Keratinocyte (primary cell): ENCODE measurements at places on chromosomes 4 and X. TPM values are rescaled to one million over a fixed set of nuclear protein-coding genes. Genes with fewer than 3 reads are reported as not detected.

GRCh38 chr4:86089781-86090323, 270.0 kb downstream of the MAPK10 start:
- no peak for DNase-seq

- no peak for DNase-seq
Observed at GRCh38 chrX:24241822-24242648, 71.8 kb downstream of the SUPT20HL2 start.

DNA sequence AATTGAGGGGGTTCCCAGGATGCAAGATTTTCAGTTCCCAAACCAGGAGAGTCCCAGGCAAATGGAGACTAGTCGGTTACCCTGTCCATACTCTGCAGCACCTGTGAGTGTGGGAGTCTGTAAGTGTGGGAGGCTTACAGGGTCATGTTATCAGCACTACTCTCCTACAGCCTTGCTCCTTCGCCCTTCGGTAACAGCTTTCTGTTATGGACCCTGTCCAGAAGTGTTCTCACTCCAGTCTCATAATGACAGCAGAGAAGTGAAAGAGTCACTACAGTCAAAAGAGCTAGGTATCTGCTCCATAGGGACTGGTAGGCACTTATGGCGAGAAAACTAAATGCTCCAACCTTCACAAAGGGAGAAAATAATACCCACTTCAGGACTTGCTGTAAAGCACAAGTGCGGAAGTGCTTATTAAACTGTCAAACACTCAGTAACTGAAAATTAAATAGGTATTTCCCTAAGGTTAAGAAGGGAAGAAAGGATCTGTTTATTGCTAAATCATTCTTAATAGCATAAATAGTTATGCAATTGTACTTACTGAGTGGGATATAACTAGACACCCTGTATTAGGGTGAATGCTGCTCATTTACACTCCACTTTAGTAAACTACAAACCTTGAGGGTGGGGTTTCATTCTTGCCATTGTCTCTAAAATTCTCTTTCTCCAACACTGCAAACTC, 2.7 kb upstream of the ADH7 start:
- no peak for DNase-seq

DNA sequence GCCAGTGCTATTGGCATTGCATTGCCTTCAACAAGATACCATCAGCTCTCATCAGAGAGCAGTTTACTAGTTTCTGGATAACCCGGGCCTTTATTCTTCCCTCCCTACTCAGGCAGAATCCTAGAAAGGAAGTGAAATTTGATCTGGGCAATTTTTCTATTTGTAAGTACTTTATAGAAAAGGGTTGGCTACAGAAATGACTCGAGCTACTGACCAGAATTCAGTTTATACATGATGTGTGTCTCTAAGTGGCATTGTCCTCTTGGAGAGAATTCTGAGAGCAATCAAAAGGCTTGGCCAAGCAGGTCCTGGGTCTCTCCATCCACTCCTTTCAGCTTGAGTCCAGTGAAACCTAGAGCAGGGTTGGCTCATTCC, 192.7 kb upstream of the LEF1 start:
- DNase-seq: no peak

DNA sequence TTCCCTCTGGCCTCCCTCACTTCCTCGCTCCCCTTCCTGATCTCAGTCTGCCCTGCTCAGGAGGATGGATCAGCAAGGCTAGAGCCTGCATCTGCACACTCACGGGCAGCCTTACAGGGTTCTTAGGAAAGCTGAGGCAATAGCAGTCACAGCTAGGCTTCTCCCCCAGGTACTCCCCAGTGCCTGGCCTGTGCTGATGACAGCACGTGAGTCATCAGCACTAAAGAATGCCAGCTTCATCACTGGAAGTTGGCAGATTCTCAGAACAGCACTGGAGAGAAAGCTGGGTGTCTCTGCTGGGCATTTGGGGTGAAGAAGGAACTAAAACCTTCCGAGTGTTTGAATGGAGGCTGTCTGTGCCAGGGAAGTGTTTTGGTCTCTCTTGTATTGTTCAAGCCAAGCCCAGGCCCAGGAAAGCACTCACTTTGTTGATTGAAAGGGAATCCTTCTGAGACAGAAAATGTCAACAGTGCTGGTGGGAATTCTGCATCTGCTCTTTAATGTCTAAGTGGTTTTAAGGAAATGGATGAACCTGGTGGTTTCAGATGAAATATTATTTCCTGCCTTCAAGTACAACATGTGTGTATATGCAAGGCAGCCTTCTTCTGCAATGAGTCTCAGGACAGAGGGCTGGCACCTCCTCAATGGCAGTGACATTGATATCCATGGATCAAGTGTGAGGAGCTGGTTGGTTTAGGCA, 73.0 kb upstream of the SCOC start:
- DNase-seq: peak; percentile 61

DNA sequence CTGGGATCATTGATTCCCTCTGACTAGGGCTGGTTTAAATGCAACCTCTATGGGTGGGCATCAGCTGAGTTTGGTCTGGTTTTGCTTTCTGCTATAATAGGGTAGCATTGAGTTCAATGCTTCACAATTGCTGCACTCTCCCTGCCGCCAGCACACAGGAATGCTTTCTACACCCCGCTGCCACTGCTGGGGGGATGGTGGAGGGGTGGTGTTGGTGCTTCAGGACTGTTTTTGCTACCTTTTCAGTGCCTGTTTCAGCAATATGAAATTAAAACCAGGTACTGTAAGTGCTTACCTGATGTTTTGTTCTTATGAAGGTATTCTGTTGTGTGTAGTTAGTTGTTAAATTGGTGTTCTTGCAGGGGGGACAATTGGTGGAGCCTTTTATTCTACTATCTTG, 67.7 kb downstream of the GNL3L start:
- no peak for DNase-seq

GRCh38 chrX:108734426-108734825, 1.9 kb downstream of the IRS4 start:
- DNase-seq: no peak

GRCh38 chr4:12211636-12212035, 782.9 kb upstream of the HS3ST1 start:
- DNase-seq: no peak

GRCh38 chrX:10119399-10119990, 37.3 kb upstream of the CLCN4 start:
- peak; percentile 59 for DNase-seq

GRCh38 chr4:38283724-38284123, 323.5 kb downstream of the PTTG2 start:
- no peak for DNase-seq

- DNase-seq: no peak
Observed at GRCh38 chrX:68751372-68751771, 77.4 kb upstream of the EFNB1 start.

GRCh38 chr4:142356118-142356759, 489.9 kb downstream of the INPP4B start:
- no peak for DNase-seq

GRCh38 chrX:9797384-9798360, 11.4 kb downstream of the SHROOM2 start:
- DNase-seq: no peak

- DNase-seq: no peak
Observed at GRCh38 chr4:23861897-23862296, 27.9 kb downstream of the PPARGC1A start.

GRCh38 chr4:2339458-2340271, 77.8 kb upstream of the MXD4 start:
- no peak for DNase-seq

DNA sequence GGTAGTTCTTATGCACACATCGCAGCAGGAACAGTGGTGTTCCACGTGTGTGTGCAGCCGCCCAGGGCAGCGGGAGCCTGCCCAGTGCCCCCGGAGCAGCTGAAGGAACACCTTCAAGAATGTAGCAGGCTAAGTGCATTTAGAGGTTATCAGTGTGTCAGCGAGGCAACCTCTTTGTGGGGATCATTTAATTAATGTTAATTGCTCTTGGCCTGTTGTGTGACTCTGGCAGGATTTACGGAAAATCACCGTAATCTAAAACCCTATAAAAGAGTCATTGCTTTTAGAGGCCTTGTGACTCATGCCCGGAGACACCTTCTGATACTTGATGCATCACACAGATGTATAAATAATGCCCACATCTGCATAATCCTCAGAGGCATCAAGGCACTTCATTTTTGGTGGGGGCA, 47.3 kb upstream of the GATB start:
- DNase-seq: peak; percentile 11

GRCh38 chrX:51891821-51892551, 1.4 kb upstream of the MAGED1 start:
- no peak for DNase-seq

DNA sequence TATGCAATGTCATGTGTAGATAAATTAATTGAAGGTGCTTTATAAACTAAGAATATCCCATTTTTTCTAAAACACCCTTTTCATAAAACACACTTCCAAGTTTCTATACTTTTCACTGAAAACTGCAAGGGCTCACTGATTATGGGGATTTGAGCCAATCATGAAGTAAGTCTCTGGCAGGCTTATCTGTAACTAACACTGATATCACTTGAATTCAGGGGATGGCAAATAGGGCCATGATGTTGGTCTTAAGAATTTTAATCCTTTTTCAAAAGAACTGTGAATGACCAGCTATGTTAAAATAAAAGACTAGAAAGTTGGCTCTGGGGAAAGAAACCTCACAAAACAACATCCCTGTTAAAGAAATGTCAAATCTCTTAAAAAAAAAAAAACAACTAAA, 13.0 kb upstream of the SEC24D start:
- DNase-seq: no peak

DNA sequence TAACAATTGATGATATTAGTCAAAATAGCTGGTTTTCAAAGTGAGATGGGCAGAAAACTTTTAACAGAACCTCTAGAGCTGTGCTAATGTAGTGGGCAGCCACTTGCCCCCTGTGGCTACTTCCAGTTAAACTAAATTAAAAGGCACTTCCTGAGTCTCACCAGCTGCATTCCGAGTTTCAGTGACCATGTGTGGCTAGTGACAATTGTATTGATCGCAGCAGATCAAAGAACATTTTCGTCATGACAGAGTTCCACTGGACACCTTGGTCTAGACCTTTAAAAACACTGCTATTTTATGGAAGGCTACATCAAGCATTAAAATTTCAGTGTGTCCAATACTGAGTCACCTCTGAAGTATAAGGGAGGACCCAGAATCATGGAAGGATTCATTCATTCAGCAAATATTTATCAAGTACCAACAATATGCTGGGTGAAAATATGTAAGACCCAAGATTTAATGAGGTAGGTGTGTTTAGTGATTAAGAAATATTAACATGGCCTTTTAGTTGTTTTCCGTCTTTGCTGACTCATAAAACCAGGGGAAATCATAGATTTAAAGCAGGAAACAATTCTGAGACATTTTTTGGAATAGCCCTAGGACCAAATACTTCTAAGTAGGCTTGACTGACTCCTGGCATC, 5.1 kb upstream of the FAT1 start:
- no peak for DNase-seq

DNA sequence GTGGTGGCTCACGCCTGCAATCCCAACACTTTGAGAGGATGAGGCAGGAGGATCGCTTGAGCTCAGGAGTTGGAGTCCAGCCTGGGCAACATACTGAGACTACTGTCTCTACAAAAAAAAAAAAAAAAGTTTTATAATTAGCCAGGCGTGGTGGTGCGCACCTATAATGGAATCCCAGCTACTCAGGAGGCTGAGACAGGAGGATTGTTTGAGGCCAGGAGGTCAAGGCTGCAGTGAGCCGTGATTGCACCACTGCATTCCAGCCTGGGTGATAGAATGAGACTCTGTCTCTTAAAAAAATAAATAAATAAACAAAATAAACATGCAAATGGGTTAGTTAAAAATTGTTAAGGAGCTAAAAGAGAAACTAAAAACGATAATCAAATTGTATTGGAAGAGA, 7.7 kb downstream of the GLOD5 start:
- DNase-seq: no peak

DNA sequence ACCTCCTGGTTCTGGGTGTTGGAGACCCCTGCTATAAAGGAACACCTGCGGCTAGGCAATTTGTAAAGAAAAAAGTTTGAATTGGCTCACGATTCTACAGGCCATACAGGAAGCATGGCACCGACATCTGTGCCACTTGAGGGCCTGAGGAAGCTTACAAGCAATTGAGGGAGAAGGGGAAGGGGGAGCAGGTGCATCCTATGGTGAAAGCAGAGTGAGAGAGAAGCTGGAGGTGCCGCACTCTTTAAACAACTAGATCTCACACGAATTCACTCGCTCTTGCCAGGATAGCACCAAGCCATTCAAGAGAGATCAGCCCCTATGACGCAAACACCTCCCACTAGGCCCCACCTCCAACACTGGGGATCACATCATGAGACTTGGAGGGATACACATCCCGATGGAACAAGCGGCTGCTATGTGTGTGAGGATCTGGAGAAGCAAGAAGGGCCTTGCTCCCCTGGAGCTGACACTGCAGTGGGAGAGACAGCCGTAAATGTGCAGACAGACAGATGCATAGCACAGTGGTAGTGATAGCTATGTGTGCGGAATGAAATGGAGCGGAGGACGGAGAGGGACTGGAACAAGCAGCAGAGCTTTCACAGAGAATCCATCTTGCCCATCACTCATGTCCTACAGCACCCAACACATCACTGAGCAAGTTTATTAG, 60.7 kb upstream of the HELT start:
- no peak for DNase-seq

DNA sequence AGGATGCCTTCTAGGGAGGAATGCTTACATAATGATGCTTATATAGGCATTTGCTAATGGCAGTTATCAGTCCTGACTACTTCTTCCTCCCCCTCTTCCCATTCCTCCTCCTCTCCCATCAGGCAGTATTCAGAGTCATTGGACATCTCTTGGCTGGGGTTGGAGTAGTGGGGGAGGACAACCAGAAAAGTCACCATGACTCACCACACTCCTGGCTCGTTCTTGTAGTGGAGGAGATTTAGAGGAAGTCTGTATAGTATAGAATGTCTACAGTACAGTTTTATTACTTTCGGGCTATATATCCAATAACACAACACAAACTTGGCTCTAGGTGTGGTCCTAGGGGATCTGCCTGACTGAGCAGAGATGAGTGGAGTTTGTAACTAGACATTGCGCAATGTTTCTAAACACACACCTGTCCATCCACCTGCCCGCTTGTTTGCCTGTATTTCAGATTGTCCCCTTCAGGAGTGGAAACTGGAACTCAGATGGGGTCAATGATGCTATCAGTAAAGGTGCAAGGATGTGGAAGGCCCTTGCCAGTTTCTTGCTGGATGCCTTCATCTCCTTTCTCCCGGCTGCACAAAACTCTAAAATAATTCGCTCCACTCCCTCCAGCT, 27.9 kb upstream of the KIAA1210 start:
- no peak for DNase-seq

- no peak for DNase-seq
Observed at GRCh38 chrX:115399306-115399705, 109.8 kb downstream of the LUZP4 start.

GRCh38 chr4:56630876-56631666, 50.0 kb downstream of the HOPX start:
- DNase-seq: no peak

GRCh38 chrX:120459309-120459708, 9.8 kb downstream of the LAMP2 start:
- no peak for DNase-seq

- DNase-seq: peak; percentile 9
Observed at GRCh38 chr4:122922877-122923511, 597 bp upstream of the NUDT6 start.

- DNase-seq: no peak
Observed at GRCh38 chr4:51884055-51884454, 41.1 kb downstream of the DCUN1D4 start.

Gene ERAS
- polyA plus RNA-seq: not detected in 3 replicates

Gene FREM3
- polyA plus RNA-seq: not detected in 3 replicates

Gene EDNRA
- polyA plus RNA-seq: 5.5 to 7.8 TPM (median 6.1 TPM) in 3 replicates

Gene NPY2R
- not detected in 3 replicates for polyA plus RNA-seq

Gene TMPRSS11E
- 1.6 to 2.3 TPM (median 2.0 TPM) in 3 replicates for polyA plus RNA-seq

Gene GAGE12F
- polyA plus RNA-seq: not detected in 3 replicates

Gene SPANXN3
- polyA plus RNA-seq: not detected in 3 replicates

Gene ZNF732
- 0.40 to 1.2 TPM (median 0.51 TPM) in 3 replicates for polyA plus RNA-seq

Gene NSD2
- polyA plus RNA-seq: 4.2 to 25.9 TPM (median 22.6 TPM) in 3 replicates

Gene SSX2
- not detected in 3 replicates for polyA plus RNA-seq

Gene PLAC8
- polyA plus RNA-seq: 0.61 to 1.5 TPM (median 1.3 TPM) in 3 replicates

Gene SUPT20HL2
- polyA plus RNA-seq: not detected in 3 replicates

Gene INTS6L
- polyA plus RNA-seq: 5.2 to 14.5 TPM (median 11.4 TPM) in 3 replicates
